ENCODE measurements at places on chromosomes 12 and 14.

- no peak for DNase-seq
Observed at GRCh38 chr12:32292151-32292550, 107.2 kb upstream of the FGD4 start.

GRCh38 chr14:77707355-77707723 is 484 bp downstream of the ALKBH1 start:
- peak; percentile 57 for DNase-seq

- DNase-seq, result no peak
Observed at GRCh38 chr12:127411981-127412380, 855.0 kb upstream of the TMEM132C start.

DNA sequence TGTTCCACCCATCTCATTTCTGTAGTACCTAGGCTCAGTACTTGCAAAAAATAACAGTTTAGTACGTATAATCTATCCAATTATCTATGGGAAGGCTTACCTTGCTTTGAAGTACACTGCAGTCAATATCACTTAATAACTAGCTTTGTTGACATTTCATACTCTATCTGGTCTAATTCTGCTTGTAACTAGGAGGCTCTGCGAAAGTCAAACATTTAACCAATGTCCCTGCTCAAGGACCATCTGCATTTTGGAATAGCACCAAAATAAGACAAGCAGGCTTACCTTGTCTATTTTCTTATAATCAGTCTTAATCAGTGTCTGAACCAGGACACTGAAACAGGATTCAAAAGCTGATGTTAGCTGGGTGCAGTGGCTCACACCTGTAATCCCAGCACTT is 39.9 kb downstream of the SLC25A47 start:
- no peak for DNase-seq

- peak; percentile 66 for DNase-seq
Observed at GRCh38 chr14:57749267-57749666, 116.6 kb downstream of the SLC35F4 start.

- DNase-seq, result no peak
Observed at GRCh38 chr12:131892711-131893604, 1.5 kb upstream of the ULK1 start.

- DNase-seq, result no peak
Observed at GRCh38 chr12:96861656-96862055, 45.4 kb upstream of the NEDD1 start.

DNA sequence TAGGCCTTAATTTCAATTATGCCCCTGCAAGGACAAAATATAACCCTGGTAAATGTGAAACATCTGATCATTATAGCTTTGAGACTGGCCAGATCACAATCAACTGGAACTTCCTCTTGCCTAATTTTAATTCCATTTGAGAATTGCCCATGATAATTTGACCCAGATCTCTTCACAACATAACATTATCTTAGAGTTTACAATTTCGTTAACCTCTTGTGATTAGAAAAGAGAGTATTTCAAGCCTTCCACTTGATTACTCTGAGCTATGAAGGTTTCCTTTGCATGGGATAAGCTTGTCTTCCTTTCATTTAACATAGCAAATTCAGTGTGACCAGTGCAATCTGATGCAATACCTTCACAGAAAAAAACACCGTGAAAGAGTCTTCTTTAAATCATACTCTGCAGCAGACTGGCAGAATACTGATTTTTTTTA is 143.6 kb downstream of the DUSP6 start:
- DNase-seq, result no peak

DNA sequence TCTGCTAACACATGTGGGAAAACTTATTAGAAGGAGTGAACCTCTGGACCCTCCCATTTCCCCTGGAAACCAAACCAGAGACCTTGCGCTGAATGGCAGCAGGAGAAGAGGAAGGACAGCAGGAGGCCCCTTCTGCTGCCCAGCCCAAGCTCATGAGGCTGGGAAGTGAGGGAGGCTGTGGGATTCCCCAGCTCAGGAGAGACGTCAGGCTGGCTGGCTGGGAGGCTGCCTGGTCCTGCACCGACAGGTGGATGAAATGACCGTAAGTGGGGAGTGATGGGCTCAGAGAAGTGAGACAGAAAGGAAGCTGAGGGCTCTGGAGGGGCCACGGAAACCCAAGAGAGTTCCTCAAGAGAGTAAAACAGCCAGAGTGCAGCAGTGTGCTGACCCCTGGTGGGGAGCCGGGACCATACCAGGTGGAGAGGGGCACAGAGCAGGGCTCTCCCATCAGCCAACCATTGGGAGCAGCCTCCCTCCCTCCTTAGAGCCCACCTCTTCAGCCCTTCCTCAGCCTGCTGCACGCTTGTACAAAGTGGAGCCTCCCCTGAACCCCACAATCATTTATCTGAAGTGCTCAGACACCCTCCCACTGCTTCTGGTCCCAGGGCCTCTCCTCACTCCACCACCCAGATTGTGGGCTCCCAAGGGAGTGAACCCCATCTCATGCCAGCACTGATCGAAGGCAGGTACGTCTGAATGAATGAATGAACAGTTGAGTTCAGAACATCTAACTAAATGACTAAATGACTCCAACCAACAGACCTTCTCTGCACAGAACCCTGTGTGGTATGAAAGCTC is 14.0 kb downstream of the TAMALIN start:
- DNase-seq, result peak; percentile 35

GRCh38 chr14:28876572-28876945 is 110.0 kb downstream of the FOXG1 start:
- no peak for DNase-seq

- no peak for DNase-seq
Observed at GRCh38 chr12:127711108-127711507, 555.9 kb upstream of the TMEM132C start.

- DNase-seq, result peak; percentile 42
Observed at GRCh38 chr12:66269757-66270383, 32.4 kb upstream of the HELB start.

DNA sequence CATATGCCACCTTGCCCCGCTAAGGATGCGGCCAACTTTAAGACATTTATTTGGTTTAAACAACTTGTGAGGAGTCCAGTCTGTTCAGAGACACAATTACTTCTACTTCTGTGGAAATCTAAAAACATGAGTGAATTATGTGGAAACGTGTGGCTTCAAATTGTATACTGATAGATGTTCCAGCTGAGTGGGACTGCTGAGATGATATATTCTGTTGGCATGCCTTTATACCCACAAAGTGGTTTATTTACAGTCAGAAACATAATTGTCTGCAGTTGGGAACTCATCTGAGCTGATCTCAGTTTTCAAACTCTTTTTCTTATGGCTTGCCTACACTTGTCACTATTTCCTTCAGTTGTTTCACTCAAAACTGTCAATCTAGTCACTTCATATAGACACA is 67.8 kb downstream of the FLRT2 start:
- DNase-seq, result no peak

- no peak for DNase-seq
Observed at GRCh38 chr14:53542732-53543131, 389.6 kb upstream of the DDHD1 start.

- DNase-seq, result no peak
Observed at GRCh38 chr12:12070674-12071656, at the start of gene BCL2L14. BCL2L14 (plus strand) TSS chr12:12070939; CDS start chr12:12079306, 8,367 bp downstream.

DNA sequence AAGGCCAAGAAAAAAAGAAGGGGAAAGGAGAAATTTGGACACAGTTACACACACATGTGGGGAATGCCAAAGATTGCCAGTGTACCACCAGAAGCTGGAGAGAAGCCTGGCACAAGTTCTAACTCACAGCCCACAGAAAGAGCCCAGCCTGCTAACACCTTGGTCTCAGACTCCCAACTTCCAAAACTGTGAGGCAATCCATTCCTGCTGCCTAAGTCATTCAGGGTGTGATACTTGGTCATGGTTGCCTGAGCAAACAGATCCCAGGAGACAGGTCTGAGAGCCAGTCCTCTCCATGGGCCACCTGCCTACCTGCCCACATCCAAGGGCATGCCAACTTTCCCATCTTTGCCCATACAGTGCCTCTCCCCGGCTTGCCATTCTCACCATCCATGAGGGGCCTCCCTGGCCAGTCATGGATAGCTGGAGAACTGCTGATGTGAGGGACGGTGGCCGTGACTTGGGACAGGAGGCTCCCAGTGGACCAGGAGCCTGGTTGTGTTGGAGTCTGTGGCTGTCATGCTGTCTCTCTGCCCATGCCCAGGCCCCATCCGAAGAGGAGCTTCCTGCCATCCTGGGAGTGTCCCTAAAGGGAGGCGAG is 198.0 kb upstream of the RTL1 start:
- peak; percentile 34 for DNase-seq

GRCh38 chr14:60599727-60600126 is 49.5 kb downstream of the SIX1 start:
- DNase-seq, result no peak

DNA sequence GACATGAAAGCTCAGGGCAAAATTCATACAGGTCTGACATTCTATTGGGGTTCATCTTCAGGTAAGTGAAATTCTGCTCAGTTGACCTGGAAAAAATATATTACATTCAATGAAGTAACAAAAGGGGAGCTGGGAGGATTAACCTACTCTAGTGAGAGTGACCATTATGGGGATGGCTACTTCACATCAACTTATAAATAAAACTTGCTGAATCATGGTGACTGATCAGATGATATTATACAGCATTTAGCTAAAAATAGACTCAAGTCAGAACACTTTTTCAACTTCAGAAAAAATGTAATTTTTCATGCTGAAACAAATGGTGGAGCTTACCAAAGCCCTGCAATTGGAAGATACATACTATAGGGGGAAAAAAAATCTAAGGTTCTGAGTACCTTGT is 800.2 kb downstream of the FSCB start:
- no peak for DNase-seq

DNA sequence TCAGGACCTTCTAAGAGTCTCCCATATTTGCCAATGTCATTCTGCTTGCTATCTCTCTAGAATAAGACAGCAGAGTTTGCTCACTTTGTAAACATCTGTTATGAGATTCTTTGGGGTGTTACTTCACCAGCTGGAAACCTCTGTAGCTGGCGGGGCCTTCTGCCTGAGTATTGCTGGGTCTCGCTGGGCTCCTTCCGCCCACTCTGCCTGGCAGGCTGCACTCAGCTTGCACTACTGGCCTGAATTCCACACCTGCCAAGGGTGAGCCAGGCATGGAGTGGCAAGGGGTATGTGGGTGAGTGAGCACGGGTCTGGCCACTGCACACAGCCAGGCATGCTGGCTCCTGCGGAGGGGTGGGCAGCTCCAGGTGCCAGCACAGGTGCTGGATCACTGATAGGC is 267.3 kb upstream of the PDE3A start:
- DNase-seq, result no peak

- no peak for DNase-seq
Observed at GRCh38 chr12:29702972-29703371, 80.8 kb downstream of the TMTC1 start.

GRCh38 chr12:66516133-66516532 is 162.7 kb downstream of the GRIP1 start:
- DNase-seq, result no peak

DNA sequence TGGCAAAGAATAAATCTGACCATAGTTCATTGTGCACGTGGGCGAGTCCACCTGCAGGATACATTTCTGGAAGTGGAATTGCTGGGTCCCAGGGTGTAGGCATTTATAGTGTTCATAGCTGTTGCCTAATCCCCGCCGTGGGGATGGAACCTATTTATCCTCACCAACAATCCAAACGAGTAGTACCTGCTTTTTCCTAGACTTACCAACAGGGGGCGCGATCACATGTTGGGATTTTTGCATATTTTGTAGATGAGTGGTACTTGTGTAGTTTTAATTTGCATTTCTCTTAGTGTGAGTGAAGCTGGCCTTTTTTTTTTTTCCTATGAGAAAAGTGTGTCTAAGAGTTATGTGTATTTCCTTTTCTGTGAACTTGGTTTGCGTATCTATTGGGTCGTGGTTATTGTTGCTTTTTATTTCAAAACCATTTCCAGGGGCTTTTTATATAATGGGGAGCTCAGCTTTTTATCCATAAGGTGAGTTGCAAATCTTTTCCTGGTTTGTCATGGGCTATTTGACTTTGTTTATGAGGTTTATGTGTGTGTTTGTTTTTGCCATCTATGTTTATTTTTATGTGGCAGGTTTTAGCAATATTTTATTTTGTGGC is 67.2 kb downstream of the CCDC92 start:
- peak; percentile 59 for DNase-seq

DNA sequence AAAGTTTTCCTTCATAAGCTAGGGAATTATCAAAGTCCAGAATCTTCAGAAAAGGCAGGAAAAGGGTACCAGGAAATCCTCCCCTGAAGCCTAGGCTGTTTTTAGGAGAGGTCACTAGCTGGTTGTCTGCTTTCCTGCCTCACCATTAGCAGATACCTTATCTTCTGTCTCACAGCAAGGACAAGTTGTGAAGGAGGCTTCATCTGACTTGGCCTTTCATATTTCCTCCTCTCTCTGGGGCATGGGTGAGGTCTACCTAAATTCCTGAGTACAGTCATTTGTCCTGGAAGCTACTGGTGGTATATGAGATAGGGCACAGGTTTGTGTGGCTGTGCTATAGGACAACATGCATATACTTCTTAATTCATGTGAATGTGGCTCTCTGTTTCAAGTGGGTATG is 2.3 kb downstream of the FOXJ2 start:
- DNase-seq, result no peak

GRCh38 chr12:68264158-68264855 is 10.9 kb upstream of the IL22 start:
- DNase-seq, result no peak

DNA sequence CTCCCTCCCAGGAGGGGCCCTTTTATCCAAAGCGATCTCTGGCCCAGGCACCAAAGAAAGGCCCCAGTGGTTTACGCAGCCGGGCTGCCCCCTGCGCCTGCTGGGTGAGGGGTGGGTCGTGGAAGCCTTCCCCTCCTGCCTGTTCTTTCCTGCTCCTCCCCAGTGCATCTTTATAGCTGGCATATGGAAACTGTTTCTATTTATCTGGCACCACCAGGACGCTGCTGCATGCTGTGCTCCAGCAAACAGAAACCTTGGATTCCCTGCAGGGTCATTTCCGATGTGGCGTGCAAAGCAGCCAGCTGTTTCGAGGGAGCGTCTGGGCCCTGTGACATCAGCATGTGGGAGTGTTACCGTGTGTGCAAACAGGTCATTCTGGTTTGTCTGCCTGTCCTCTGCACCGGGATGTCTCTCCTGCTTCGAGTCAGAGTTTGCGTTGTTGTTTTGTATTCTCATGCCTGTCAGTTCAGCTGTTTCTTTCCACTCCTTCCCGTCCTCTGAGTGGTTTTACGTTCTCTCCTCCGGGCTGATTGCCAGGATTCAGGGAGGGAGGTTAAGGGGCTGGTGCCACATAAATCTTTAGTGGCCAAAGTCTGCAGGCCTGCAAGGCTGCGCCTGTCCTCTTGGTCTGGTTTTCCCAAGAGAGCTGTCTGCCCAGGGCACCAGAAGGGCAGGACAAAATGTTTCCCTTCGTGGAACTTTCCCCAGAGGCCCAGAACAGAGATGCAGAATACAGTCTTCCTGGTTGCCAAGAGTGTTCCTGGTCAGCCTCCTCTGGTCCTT is 24.6 kb downstream of the TPCN1 start:
- peak; percentile 90 for DNase-seq

All from RWPE1 (cell line).